Effector CD4-positive, alpha-beta T cell (primary cell): ENCODE measurements at places on chromosomes 11 and 22.

GRCh38 chr22:33481550-33481949 is 423.4 kb upstream of the SYN3 start:
- DNase-seq: no peak

- DNase-seq: no peak
Observed at GRCh38 chr22:22216450-22216959, 28.1 kb upstream of the VPREB1 start.

DNA sequence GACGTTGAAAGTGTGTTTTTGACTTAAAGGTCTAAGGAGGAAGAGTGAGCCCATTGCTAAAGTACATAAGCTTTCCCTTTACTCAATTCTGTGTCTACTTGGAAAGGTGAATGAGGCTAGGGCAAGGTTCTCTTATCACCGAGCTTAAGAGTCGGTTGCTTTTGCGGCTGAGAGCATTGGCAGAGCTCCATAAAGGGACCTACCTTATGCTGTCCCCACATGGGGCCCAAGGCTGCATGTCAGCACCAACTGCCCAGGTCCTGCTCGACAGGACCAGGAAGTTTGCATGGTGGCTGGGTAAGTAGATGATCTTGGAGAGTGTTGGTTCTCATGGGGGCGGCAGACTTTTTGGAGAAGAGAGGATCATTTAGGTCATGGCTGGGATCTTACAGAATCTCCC is 91.2 kb downstream of the ZBTB16 start:
- DNase-seq: no peak

- DNase-seq: no peak
Observed at GRCh38 chr11:76810151-76810853, 27.1 kb downstream of the TSKU start.

DNA sequence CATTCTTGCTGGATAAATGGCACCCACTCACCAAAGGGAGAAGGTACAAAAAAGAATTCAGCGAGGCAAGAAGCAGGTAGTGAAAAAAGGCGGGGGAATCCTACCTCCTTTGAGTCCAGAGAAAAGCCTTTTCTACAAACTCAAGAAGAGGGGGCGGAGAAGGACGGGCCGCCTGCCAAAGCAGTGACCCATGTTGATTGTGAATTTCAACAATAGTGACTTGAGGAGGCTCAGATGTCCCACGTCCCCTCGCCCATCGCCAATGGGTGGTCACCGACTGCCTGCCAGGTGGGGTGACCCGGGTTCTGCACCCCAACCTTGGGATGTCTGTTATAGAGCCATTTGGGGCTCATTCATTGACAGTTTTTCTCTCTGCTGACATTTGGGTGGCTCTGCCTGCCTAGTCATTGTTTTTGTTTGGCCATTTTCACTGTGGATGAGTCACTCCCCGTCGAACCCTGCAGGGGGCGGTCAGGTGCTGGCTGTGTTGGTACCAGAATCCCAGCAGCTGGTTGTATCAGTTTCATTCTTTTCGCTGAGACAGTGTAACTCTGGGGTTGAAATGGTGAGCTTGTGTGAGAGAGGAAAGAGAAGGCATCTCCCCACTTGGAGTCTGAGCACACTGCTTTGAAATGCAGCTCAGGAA is 163.4 kb upstream of the NCAM1 start:
- no peak for DNase-seq

- DNase-seq: no peak
Observed at GRCh38 chr11:68463714-68464113, 3.2 kb downstream of the PPP6R3 start.
